CD4-positive, alpha-beta T cell treated with Interleukin-15 for 4 hours (primary cell): ENCODE measurements at places on chromosomes 2 and 18.

GRCh38 chr2:143160732-143161707, 31.8 kb downstream of the ARHGAP15 start:
- no peak for DNase-seq

DNA sequence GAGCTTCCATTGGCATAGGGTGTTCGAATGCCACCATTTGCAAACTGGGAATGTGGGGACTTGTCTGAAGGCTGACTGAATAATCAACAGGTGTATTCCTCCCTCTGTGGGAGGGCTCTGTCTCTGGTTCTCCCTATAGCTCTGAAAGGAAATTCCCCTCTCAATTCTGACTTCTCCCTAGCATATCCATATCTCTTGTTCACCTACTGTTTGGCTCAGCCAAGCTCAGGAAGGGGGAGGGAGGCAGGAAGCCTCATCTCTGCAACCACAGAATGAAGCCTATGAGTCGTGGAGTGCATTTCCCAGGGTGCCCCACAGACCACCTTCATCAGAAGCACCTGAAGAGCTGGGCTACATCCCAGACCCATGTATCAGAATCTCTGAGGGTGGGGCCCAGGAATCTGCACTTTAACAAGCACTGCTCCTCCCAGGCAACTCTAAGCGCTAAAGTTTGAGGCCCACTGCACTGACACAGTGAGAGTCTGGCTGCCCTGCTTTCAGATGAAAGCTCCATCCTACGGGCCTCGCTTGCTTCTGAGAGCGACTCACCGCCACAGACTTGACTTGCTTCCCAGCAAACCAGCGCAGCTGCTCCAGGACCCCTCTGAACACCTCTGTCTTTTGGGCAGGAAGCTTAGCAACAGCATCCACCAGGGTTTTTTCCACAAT, 32.0 kb downstream of the XDH start:
- no peak for DNase-seq

GRCh38 chr2:214737188-214737587, 72.3 kb downstream of the BARD1 start:
- no peak for DNase-seq

DNA sequence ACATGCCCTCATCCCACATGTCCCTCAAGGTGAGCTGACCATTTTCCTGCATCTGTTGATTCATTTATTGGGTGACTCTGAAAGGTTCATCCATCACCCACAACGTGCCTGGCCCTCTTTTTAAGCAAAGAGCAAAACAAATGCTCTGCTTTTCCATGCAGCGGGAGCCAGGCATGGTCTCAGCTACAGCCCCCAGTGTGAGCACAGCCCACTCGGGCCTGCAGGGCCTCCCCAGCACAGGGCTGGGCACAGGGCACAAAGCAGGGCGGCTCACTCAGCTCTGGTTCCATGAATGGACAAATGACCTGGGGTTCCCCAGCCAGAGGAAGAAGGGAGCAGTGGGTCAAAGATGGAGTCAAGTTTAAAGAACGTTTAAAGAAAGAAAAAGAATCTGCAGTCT, 24.1 kb upstream of the OTOS start:
- no peak for DNase-seq

DNA sequence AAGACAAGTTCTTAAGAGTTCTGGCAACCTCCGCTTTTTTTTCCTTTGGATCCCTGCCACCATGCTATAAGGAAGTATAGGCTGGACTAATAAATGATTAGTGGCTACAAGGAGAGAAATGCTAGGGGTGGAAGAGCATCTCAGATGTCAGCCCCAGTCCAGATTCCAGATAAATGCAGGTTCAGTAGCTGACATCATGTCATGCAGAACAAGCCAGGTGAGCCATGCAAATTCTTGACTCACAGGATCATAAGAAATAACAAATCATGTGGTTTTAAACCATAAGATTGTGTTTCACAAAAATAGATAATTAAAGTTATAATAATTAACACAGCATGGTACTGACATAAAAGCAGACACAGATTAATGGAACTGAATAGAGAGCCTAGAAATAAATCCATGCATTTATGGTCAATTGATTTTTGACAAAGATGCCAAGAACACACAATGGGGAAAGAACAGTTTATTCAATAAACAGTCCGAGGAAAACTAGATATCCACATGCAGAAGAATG, 152.9 kb upstream of the SESTD1 start:
- no peak for DNase-seq

GRCh38 chr2:106944215-106944614, 58.2 kb upstream of the ST6GAL2 start:
- no peak for DNase-seq

- DNase-seq, result no peak
These were observed 1125.2 kb upstream of the FANCL start for GRCh38 chr2:59366288-59366687.

DNA sequence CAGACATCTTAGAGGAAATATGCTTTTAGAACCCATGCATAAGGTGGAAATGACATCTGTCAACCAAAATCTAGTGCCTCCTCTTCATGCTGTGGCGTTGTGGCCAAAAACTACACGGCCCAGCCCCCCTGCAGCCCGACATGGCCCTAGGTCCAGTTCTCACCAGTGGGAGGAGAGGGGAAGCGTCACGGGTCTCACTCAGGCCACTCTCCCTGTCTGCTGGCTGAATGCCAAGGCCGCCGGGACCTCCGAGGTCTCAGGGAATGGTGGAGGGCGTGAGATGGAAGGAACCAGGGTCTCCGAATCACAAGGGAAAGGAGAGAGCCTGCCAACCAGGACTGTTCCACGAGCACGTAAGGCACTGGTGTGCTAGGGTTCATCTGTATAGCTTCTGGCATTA, 361.0 kb downstream of the ANAPC1 start:
- no peak for DNase-seq

- DNase-seq, result no peak
These were observed 65.8 kb downstream of the SGPP2 start for GRCh38 chr2:222490131-222490530.

GRCh38 chr2:105867587-105867986, 122.9 kb downstream of the NCK2 start:
- DNase-seq, result no peak

DNA sequence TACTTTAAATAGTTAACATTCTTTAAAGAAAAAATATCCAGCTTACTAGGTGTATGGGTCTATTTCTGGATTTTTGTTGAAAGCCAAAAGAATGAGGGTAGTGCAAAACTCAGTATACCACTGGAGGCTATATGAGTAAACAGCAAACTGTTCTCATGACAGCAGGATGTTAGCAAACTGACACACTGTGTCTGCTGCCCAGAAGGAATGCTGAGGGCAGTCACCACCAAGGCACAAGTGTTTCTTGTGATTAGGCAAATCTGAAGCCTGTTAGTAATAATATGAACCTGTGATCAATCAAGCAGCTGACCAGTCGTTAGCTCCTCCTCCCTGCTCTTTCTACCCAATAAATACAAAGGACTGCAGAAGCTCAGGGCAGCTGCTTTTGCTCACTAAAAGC, 50.5 kb upstream of the SULT1C3 start:
- DNase-seq, result no peak

DNA sequence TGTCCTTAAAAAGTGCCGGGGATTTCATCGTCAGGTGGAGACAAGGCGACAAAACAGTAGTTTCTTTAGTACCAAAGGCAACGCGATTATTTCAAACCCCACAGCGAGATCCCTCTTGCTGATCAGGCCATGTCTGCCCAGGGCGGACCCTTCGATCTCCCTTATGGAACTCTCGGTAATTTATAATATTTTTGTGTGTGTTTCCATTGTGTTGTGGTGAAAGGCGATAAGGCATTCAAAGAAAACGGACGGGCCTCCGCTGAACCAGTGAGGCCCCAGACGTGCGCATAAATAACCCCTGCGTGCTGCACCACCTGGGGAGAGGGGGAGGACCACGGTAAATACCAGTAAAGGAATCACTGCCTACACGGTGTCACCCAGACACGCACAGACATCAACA, 1.4 kb upstream of the GAD1 start:
- no peak for DNase-seq

GRCh38 chr2:159891917-159892730, 94.1 kb upstream of the CD302 start:
- no peak for DNase-seq

DNA sequence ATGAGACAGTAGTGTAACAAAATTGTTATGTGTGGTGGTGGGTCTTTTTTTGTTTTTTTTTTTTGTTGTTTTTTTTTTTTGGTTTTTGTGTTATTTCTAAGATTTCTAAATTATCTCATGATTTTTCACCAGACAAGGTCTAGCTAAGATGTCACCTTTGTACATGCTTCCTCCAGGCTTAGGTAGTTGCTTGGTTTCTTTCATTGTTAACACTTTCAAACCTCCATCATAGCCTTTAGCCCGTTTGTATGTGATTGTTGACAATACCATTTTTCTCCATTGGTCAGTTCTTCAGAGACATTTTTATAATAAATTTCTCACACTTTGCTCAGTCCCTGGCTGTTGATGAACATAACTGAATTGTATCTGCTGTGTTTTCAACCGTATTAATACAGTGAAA, 2.2 kb downstream of the RELCH start:
- no peak for DNase-seq

- DNase-seq, result no peak
These were observed 156.3 kb upstream of the HS6ST1 start for GRCh38 chr2:128474962-128475361.

DNA sequence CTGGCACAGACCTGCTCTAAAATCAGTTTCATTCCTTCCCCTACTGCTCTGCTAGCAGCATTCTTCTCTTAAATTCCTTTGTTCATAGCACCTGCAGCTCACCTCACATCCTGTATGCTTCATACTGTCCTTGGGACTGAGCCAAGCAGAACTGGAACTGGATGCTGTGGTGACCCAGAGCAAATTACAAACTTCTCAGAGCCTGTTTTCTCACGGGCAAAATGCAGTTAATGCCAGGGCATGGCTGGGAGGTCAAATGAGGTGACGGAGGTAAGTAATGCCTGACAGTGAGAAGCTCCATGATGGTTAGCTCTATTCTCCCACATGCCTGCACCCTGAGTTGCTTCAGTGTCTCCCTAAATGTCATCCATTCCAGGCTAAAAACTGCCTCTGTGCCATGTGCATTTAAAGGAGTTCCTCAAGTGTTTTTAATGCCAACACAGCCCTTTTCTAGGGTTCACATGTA, 29.7 kb downstream of the C2orf42 start:
- DNase-seq, result no peak

DNA sequence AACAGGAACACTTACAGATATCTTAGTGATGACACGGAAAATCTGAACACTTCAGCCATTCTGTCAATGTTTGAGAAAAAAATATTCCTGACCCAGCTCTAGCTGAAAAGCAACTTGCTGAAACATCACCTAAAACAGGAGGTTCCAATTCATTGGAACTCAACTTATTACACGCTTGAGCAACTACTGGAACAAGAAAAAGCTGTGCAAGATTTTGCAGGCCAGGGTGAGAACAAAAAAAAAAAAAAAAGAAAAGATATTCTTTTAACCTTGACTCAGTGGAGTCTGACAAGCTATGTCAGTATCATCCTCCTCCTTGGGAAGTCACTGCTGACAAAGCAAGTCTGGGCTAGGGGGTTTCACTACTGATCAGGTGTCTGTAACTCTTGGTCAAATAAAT, 351.0 kb downstream of the SS18 start:
- no peak for DNase-seq

GRCh38 chr2:188865681-188866080, 108.5 kb upstream of the COL3A1 start:
- no peak for DNase-seq

- no peak for DNase-seq
These were observed 13.8 kb downstream of the GRHL1 start for GRCh38 chr2:9965119-9965822.

GRCh38 chr2:44247924-44248323, 27.4 kb upstream of the SLC3A1 start:
- DNase-seq, result no peak

- no peak for DNase-seq
These were observed 84.2 kb upstream of the FAM136A start for GRCh38 chr2:70385966-70386595.

DNA sequence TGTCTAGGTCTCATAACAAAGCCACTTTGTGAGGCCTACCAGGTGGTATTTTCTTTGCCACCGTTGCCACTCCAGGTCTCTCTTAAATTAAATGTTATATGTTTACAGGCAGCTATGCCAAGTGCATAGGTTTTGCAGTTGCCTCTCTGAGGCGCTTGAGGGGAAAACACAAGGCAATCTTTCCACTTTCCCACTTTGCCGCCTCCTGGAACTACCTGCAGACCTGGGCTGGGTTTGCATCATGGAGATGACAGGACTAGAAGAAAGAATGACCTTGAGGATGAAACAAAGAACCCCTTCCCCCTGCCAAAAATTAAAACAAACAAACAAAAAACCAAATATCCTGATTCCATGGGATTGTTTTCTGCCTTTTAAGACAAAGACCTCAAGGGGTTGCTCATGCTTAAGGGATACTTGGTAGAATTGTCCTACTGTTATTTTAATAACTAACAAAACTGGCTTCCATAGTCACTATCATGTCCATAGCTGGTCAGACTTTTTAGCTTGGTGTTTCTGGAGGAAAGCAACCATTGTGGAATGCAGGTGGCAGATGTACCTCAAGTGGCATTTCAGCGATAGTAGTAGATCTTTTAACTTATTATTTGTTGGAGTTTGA, 159.9 kb downstream of the PRPF40A start:
- DNase-seq, result no peak

DNA sequence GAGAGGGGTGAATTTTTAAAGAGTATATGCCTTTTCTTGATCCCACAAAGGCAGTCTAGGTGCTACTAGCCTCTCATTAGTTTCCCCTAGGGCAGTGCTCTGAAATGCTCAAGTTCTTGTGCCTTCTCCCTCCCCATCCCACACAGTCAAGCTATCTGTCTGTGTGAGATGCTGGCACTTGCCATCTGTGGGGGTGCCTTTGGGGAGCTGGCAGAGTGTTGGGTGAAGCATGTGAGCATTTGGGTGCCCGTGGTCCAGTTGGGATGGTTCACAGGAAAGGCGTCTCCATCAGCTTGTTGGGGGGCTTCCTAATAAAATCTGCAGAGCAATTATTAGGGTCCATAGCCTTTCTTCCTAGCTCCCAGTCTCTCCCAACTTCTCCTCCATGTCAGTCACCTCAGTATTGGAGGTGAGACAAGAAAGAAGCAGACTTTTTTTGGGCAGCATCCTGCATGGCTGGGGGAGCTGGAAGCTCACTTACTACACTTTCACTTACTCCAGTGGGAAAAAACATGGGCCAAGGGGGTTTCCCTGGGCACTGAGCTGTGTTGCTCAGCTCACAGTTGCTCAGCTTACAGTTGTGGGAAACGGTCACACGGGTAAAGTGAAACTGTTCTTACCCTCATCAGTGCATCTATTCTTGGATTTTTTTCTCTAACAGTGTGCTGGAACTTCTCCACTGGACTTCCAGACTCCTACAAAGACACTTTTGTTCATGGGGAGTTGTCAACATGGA, 29.3 kb downstream of the COLEC11 start:
- no peak for DNase-seq

DNA sequence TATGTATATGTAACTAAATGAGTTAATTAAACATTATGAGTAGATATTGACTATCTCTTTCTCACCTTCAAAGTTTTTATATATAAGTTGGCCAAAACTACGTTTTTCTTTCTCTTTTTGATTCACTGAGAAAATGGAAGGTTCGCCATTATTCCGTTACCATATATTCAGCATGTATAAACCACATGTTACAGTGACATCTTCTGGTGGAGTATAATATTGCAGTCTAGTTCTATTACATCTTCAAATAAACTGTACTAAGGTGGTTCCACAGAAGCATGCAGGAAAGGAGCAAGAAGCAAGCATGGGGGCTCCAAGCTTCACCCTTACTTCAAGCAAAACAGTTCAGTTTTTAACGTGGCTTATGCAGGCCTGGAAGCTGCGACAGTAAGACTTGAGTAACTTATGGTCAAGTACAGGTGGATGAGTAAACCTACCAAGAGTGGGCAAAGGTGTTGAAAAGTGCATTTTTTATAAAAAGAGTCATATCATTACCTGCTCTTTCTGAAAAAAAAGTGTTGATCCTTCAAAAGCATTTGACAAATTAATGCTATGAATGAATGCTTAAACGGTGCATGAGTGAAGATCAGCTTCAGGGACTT, 129.8 kb upstream of the RAB6C start:
- DNase-seq, result peak; percentile 59
